NCI-H1092 (cell line): ENCODE measurements at places on chromosomes 5 and 9.
A peak's percentile ranks its signal among the peaks of the same experiment; 100 is the strongest.

DNA sequence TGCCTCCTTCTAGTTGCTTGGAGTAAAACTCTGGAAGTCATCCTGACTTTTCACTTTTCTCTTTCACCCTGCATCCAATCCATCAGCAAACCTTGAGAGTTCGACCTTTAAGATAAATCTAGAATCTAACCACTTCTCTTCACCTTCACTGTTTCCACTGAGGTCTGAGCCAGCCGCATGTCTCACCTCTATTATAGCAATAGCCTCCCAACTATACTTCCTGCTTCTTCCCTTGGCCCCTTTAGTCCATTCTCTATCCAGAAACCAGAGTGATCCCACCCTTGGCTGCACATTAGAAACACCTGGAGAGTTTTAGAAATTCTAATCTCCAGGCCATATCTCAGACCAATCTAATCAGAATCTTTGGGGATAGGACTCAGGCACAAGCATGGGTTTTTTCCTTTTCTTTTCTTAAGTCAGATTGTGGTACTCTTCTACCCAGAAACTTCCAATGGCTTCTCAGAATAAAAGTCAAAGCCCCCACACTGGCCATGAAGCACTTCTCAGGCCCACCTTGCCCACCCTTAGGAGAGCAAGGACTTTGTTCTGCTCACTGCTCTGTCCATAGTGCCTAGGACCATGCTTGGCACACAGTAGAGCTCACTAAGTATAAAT is 33.1 kb downstream of the MFAP3 start:
- DNase-seq, result no peak

DNA sequence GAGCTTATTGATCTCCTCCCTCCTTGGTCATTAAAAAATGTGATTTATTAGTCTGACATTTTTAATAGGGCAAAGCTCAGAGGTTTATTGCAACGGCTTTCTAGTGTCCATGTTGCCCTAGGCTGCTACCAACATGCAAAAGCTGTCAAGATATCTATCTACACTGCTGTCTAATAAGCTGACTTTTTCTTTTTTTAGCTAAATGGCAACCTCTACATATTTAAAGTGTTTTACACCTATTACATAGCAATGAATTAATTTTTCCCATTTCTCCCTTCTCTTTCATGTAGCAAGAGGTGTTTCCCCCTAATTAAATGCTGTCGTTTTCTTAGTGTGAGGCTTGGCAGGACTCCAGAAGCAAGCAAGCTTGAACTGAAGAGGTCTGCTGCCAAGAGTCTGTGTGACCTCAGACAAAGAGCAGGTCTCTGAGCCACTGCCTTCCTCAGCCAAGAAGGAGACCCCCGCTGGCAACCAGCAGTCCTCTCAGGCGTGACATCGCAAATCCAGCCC is 79.4 kb downstream of the GAS1 start:
- DNase-seq, result peak; percentile 25

DNA sequence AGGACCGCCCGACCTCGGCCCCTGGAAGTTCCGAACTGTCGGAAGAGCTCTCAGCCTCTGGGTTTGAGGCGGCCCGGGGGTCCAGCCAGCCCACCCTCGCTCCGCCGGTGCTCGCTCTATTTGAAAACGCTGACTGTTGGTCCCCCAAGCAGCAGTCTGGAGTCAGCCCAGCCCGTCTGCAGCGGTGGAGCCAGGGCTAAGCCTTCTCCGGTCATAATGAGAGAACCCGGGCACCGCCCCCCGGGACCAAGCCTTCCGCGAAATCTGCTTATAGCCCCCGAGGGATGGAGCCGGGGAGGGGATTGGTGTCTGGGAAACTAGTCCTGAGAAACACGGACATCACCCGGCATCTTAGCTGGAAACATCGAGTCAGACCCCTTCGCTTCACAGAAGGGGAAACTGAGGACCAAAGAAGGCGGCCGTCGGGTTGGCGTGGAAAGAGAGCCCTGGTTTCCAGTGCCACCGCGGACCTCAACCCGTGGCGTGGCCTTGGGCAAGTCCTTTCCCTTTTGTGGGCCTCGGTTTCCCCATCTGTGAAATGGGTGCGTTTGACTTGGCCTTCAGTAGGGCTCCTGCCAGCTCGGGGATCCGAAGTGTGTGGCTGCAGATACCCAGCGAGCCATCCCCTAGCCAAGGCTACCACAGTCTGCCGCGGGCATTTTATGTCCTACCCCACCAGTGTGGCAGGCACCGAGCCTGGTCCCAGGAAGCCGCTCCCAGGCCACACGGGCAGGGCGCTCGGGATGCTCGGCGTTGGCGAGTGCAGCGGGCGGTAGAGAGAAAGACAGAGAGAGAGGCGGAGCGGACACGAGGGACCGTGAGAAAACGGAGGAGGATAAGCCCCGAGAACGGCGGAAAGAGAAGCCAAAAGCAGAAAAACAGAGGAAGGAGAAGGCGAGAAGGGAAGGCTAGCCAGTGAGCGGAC is 857 bp downstream of the ADAM19 start:
- DNase-seq, result no peak

DNA sequence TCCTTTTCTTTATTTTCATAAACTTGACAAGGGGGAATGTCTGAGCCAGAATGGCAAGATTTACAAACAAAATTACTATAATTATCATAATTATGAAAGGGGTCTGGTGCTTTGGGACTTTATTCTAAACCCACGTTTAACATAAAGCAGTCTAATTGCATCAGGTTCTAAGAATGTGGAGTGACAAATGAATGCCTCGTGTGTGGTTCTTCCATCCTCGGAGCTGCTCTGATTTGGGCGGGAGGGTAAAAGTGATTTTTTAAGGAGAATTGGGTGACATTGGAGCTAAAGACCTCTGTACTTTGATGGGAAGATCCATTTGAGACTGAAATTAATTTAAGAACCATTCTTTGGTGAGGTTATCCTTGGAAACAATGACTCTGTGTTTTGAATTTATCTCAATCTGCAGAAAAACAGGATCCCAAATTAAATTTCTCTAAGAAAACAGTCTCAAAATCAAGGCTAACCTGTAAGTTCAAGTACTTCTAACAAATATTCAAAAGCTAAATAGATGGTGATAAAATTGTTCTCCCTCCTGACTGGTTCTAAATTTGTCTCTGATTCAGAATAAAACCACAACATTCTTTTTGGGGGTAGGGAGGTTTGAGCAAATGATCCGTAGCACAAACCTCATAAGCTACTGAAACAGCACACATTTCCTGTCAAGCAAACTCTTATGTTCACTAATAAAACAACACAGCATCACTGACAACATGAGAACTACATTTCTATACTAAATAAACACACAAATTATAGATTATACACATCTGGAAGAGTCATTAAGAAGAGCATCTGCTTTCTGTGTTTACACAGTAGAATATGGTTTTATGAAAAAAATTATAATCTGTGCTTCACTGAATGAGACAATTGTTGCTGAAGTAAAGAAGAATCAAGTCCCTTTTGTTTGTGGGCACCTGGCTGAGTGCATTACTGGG is 85.5 kb downstream of the DCP2 start:
- no peak for DNase-seq

- DNase-seq, result no peak
Measured at GRCh38 chr5:107935645-107936044, 264.9 kb upstream of the EFNA5 start.

DNA sequence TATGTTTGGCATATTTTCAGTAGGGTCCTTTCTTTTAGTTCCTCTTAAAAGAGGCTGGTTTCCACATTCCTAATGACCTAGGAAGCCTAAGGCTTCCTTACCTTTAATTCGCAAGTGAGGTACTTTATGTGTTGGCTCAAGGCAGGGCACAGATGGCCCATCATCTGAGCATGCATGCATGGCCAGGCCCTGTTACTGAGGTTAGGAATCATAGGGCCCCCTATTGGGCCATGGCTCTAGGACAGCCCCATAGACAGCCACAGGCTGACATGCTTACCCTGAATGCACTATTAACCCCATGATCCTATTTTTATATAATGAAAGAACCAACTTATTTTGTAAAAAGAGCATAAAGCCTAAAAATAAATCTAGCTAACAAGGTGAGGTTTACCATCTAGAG is 271.4 kb downstream of the ELAVL2 start:
- no peak for DNase-seq

DNA sequence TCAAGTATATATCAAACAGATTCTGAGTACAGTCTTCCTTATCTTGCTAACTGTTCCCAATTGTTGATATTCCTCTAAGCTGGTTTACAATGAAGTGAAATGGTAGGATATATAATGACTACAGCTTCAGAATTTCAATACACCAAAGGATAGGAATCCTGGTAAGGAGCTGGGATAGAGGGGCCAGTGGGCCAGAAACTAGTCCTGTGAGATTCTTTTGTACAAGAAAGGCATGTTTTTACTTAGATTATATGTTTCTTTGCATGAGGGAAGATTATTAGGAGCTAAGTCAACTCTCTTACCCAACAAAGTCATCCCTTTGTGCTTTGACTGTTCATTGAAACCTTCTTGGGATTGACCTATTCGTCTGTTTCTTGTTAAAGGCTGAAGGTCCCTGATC is 435.7 kb downstream of the PLK2 start:
- no peak for DNase-seq

- no peak for DNase-seq
Measured at GRCh38 chr5:168422431-168422830, 63.8 kb upstream of the RARS1 start.

GRCh38 chr9:21281275-21281674 is 23.8 kb downstream of the IFNA5 start:
- DNase-seq, result no peak

DNA sequence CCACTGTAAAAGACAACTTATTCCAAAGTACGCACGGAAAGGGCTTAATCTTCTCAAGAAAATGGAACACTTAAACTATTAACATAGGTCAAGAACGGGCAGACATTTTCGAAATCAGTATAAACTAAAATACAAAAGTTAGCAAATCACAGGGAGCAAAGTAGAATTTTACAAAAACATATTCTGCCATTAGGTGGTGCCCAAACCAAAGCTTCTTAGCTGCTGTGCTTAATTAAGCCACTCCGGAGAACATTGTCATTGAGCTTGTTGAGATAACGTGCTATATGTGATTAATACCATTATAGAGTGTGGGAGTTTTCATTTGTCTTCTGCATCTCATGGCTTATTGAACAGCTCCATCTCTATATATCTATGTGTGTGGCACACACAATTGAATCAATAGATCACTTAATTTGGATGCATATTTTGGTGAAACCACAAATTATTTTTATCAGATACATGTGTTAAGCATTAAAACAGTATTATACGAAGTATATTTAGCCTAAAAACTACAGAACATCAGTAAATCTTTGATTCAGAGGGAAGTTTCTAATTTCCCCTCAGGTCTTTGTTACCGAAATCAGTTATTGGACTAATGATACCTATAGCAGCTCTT is 23.4 kb downstream of the UBLCP1 start:
- no peak for DNase-seq

GRCh38 chr5:116068028-116068632 is 16.7 kb upstream of the COMMD10 start:
- peak; percentile 5 for DNase-seq

DNA sequence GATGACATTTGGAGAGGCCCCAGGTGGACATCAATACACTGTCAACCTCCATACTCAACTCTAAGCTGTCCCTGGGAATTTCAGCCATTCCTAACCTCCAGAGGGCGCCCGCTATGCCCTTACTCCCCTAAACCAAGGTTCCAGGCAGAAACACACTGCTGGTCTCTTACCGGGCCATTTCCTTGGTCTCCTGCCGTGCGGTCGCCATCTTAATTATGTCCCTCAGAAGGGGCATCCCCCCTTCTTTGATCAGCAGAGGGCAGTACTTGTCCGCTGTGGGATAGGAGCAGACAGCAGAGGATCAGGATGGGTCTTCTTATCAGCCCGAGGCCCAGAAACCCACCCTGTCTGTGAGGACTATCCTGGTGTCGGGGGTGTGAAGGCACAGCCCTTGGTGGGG is 9.3 kb upstream of the ZDHHC12 start:
- peak; percentile 71 for DNase-seq

- no peak for DNase-seq
Measured at GRCh38 chr5:9545136-9545991, 511 bp downstream of the SEMA5A start.

GRCh38 chr9:137959641-137960411 is 82.2 kb downstream of the CACNA1B start:
- DNase-seq, result no peak

DNA sequence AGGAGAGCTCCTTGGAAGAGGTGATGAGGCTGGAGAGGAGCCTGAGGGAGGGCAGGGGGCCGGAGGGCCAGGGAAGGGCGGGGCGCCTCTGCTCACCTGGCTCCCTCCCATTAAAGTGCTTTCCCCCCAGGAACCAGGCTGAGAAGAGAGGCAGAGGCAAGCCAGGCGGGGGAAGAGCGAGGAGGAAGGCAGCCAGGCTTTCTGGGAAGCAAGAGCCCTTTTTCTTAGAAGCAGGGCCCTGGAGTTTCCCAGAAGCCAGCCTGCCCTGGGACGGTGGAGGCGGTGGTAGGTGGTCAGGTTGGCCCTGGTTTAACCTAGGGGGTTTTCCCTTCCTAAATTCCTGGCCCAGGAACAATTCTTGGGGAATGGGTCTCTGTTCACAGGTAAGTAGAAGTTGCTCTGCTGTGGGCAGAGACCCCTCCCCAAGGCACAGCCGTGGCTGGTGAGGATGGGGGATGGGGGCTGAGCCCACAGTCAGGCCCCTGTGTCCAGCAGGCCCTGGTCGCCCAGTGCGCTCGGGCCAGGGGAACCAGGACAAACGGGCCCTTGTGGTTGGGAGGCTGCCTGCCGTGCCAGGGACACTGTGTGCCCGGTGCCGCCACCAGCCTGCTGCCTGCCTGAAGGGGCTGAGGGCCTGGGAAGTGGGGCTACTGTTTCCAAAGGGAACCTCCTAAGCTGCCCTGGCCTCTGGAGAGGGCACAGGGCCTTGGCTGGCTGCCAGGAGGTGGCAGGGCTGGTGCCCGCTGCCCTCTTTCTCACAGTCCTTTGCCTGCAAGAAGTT is 16.6 kb upstream of the RALGDS start:
- DNase-seq, result no peak

DNA sequence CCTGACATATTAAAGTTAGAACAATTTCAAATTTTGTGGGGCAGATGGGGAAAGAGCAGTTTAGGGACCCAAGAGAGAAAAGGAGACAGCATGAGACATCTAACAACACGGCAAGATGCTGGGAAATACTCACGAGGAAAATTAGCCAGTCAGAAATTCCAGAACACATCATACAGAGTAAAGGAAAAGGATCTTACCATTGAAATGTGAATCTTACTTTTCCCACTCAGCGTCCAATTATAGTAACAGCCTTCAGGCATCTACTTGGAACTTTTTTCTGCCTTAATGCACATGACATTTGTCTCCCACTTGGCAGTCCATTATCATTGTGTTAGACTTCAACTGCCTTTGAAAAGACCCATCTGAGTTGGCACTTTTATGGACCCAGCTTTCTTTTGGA is 189.7 kb upstream of the SLC27A6 start:
- no peak for DNase-seq

GRCh38 chr5:100828898-100829356 is 74.2 kb downstream of the ST8SIA4 start:
- no peak for DNase-seq
